Tibial artery (tissue), 4 donors: ENCODE measurements at places on chromosomes 2 and 18.

DNA sequence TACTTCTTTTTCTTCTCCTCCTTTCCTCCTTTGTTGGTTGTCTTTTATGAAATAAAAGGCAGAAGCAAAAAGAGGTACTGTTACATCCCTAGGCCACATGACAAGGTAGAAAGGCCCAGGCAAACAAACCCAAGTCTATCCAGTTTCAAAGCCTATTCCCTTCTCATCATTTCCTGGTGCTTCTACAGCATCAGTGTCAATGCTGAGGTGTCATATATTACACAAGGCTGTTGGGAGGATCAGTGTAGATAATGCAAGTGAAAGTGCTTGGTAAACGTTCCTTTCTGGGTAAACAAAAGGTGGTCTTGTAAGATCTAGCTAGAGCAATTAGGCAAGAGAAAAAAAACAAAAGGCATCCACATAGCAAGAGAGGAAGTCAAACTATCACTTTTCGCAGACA lies 64.9 kb downstream of the EVA1A start:
- DNase-seq: no peak

- no peak for DNase-seq
Measured at GRCh38 chr2:100267751-100268150, 54.5 kb downstream of the LONRF2 start.

DNA sequence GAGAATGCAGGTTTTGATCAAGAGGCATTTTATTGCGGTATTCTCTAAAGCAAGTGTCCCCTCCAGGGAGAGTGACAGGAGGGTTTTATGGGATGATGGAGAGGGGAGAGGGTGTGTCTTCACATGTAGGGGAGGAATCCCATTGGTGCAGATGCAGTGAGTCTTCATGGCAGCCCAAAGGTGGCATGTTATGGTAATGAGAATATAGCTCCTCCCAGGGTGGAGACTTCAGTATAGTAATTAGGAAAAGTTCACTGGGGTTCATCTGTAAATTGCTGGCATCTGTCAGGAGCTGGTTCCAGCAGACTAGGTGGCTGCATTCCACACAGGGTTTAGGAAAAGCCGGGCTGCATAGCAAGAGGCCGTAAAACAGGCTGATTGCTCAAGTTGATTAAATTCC lies 230.7 kb upstream of the CCDC68 start:
- DNase-seq: no peak

GRCh38 chr2:73999881-74000597 lies 15.3 kb downstream of the TET3 start:
- DNase-seq: peak; percentile 57

- no peak for DNase-seq
Measured at GRCh38 chr2:158381205-158381604, 75.3 kb downstream of the CCDC148 start.

GRCh38 chr2:166234112-166234846 lies 106.5 kb upstream of the SCN1A start:
- no peak for DNase-seq

DNA sequence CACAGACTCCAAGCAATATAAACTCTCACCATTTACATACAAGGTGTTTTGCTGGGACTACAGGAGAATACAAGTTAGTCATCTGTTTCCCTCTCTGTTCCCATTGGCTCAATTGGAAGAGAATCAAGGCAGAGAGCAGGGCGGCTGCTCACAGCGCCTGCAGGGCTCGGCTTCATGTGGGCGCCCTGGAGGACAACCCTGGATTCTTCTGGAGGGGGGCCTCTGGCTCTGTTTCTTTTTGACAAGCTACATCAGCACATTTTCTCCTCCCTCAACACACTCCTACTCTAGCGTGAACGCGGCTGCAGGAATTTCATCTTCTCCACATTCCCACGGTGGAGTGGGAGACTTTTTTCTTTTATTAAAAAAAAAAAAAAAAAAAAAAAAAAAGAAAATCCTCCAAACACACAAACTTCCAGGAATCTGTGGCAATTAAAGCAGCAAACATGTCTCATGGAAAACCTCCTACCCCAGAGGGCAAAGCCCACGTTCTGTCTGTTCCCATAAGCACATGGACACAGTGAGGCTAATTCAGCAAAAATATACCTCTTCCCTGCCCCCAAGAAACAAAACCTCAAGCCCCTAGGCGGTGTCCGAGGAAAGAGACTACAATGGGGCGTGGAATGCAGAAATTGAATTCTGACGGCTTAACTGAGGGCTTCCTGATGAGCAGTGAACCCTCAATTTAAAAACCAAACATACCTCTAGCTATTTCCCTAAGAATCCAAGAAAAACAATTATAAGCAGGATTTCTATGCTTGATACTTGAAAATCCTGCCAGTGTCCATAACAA lies 50.6 kb downstream of the PARD6G start:
- no peak for DNase-seq

DNA sequence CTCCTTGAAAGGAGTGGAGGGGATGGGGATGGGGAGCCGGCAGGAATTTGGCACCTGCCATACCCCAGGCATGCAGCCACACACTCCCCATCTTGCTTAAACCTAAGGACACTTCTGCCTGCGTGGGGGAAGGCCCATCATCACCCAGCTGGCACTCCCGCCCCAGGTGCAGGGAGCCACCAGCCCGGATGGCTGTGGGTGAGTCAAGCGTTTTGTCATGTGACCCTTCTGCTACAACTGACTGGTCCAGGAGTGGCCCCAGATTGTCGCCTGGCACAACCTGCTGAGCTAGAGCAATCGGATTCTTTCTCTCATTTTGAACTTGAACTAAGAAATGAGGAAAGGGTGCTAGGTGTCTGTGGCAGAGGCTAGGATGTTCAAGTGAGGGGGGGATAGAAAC lies 61.3 kb downstream of the TSN start:
- no peak for DNase-seq

- DNase-seq: no peak
Measured at GRCh38 chr2:207073801-207074678, 91.7 kb downstream of the KLF7 start.

GRCh38 chr2:3488061-3488531 lies 31.2 kb downstream of the ADI1 start:
- DNase-seq: no peak

GRCh38 chr2:119231975-119232665 lies 8.5 kb downstream of the STEAP3 start:
- DNase-seq: no peak
